ENCODE measurements at places on chromosomes 6 and 20. TPM values are rescaled to one million over a fixed set of nuclear protein-coding genes. Genes with fewer than 3 reads are reported as not detected.
A peak's percentile ranks its signal among the peaks of the same experiment; 100 is the strongest.

Gene CALHM6
- total RNA-seq = 0.93 TPM

Gene ZSCAN26
- 8.2 TPM for total RNA-seq

Gene BPIFA1
- total RNA-seq = not detected

Gene LY6G6C
- total RNA-seq = not detected

Gene MCCD1
- not detected for total RNA-seq

Gene DNMT3B
- 1,016 TPM for total RNA-seq

Gene FGD2
- 0.32 TPM for total RNA-seq

Gene UST
- 31.9 TPM for total RNA-seq

Gene SLC2A10
- total RNA-seq = 9.7 TPM

DNA sequence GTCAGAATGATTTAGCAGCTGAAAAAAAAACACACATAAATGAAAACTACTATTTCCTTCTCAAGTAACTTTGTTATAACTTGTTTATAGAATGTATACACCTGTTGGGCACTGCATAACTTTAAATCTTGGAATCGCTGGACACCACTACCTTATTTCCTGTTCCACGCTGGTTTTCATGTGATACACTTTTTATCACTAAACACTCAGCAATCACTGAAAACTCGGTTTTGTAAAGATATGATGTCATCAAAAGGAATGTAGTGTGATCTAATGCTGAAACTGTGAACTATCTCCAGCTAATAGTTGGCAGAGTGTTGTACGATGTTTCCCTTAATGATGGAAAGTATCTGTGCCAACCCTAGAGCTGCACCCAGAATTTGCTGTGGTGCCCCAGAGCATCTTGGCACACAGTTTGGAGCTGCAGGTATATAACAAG lies 127.9 kb downstream of the BACH2 start:
- no peak for DNase-seq

DNA sequence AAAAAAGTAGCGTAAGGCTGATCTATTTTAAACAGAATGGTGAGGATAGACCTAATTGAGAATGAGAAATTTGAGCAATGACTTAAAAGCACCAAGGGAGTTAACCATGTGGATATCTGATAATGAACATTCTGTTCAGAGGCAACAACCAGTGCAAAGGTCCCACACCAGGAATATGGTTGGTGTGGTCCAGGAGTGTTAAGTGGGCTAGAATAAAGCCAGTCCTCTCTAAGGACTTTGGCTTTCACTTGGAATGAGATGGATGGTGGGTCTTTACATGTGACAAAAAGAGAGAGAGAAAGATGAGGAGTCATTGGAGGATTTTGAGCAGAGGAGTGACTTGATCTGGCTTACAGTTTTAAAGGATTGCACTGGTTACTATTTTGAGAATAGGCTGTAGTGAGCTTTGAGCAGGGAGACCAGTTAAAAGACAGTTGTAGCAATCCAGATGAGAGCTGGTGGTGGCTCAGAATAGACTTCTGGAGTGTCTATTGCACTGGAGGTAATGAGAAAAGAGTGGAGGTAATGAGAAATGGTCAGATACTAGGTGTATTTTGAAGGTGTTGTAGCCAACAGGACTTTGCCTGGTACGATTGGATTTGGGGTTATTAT lies 89.8 kb downstream of the SCAF8 start:
- DNase-seq = no peak

GRCh38 chr20:46739431-46740213 lies 30.2 kb downstream of the SLC2A10 start:
- DNase-seq = no peak

DNA sequence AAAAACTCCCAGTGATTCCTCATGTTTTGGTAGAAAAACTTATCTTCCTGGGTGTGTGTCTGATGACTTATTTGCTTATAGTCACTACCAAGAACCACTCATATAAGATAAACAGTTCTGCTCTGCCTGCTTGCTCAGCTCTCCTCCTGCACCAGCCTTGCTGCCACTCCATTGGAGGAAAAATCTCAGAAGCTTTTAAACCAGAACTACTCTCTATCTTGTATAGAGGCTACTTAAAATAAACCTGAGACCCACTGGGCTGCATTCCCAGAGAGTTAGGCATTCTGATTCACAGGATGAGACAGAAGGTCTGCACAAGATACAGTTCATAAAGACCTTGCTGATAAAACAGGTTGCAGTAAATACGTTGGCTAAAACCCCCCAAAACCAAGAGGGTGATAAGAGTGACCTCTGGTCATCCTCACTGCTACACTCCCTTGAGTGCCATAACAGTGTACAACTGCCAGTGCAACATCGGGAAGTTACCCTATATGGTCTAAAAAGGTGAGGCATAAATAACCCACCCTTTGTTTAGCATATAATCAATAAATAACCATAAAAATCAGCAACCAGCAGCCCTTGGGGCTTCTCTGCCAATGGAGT lies 728.3 kb downstream of the EPHA7 start:
- no peak for DNase-seq

GRCh38 chr20:10466325-10466724 lies 31.2 kb downstream of the SLX4IP start:
- no peak for DNase-seq

DNA sequence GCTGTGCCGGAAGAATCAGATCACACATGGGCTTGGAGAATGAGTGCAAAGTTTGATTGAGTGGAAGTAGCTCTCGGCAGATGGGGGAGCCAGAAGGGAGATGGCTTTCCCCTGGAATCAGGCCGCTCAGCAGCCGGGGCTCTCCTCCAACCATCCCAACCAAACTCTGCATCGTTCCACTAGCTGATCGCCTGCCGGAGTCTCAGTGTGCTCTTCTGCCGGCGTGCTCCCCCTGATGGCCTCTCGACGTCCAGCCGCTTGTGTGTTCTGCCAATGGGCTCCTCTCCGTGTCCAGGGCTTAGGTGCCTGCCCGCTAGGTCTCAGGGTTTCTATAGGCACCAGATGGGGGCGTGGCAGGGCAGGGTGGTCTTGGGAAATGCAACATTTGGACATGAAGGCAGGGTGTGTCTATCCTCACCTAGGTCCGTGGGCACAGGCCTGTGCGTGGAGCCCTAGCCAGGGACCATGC lies 4.9 kb upstream of the BIRC7 start:
- DNase-seq = no peak

GRCh38 chr20:33450867-33451266 lies 7.3 kb upstream of the SNTA1 start:
- DNase-seq = no peak

DNA sequence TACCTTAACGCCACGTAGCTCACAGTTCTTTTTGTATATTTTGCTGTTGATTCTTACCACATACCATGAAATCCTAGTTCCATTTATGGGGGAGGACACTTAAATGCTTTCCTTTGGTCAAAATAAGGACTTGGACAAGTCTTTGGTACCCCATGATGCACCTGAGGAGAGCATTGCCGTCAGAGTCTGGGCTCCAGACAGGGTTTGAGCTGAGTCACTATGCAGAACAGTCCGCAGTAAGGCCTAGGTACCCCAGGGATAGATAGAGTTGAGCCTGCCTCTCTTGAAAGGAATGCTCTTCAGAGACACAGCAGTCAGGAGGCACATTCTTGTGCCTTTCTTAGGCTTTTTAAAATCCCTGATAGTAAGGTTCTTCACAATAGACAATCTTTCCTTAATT lies 6.0 kb downstream of the PARD6B start:
- peak; percentile 39 for DNase-seq

DNA sequence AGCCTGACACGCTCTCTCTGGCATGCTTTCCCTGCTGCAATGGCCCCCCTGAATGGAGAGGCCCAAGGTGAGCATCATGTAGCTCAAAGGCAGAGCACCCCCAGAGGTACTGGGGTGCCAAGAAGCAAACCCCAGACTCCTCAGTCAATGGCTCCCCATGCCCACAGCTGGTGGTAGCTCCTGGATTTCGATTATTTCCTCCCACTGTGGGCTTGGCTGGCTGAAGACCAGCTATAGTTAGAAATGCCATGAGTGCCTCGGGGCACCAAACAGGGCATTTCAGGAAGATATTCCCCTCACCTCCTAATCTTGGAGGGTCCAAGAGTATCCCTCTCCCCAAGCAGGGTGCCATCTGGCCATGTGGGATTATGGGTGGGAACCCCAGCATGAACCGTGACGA lies 16.8 kb downstream of the MAP1LC3A start:
- DNase-seq = no peak

DNA sequence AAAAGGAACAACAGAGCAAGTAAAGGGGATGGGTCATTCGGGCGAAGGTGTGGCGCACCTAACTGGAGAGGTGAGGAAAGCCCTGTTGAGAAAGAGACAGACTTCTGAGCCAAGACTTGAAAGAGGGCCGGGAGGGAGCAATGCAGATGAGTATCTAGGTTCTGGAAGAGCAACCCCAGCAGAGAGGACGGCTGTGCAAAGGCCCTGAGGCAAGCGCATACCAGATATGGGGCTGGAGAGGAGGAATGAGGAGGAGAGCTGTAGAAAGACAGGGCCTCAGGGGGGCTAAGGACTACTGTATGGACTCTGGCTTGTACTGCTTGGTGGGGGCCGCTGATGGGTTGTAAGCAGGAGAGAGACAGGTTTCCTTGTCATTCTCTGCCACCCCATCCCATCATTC lies 21.9 kb downstream of the TRERF1 start:
- no peak for DNase-seq
